NCI-H524 treated with DMSO at 0.1 percent for 48 hours (cell line): ENCODE measurements at places on chromosomes 5 and 9.

- DNase-seq, result no peak
Observed at GRCh38 chr5:143624465-143624864, 187.5 kb upstream of the HMHB1 start.

GRCh38 chr9:95820074-95820473, 55.4 kb upstream of the ERCC6L2 start:
- no peak for DNase-seq

GRCh38 chr9:127937056-127937387, 632 bp downstream of the DPM2 start:
- DNase-seq, result no peak

GRCh38 chr9:107755246-107755645, 265.7 kb upstream of the KLF4 start:
- no peak for DNase-seq

- no peak for DNase-seq
Observed at GRCh38 chr9:89998633-89999032, 393.8 kb downstream of the GADD45G start.
